ENCODE measurements at places on chromosomes 7 and 10. TPM values are rescaled to one million over a fixed set of nuclear protein-coding genes. Genes with fewer than 3 reads are reported as not detected.

MYL10 gene
- total RNA-seq = not detected

CDH23 gene
- 0.20 TPM for total RNA-seq

FAM13C gene
- not detected for total RNA-seq

AKR1D1 gene
- total RNA-seq = not detected

LRMDA gene
- total RNA-seq = 3.1 TPM

CFAP43 gene
- total RNA-seq = under 0.01 TPM

CH25H gene
- 0.78 TPM for total RNA-seq

Data from subcutaneous preadipocyte (primary cell).